ENCODE measurements at places on chromosomes 3 and 15.

GRCh38 chr3:106720510-106720909, 656.7 kb upstream of the CCDC54 start:
- DNase-seq, result no peak

GRCh38 chr3:31300456-31301443, 232.0 kb upstream of the STT3B start:
- DNase-seq, result no peak

- DNase-seq, result no peak
Measured at GRCh38 chr15:52407374-52407773, 111.8 kb upstream of the MYO5C start.

DNA sequence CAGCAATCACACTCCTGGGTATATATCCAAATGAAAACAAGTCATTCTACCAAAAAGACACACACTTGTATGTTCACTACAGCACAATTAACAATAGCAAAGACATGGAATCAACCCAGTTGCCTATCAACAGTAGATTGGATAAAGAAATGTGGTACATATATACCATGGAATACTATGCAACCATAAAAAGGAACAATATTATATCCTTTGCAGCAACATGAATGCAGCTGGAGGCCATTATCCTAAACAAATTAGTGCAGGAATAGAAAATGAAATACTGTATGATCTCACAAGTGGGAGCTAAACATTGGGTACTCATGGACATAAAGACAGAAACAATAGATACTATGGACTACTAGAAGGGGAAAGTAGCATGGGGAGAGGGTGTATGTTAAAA, 224.7 kb downstream of the CLSTN2 start:
- DNase-seq, result no peak

GRCh38 chr3:179943117-179943880, 93.4 kb downstream of the PEX5L start:
- no peak for DNase-seq

- no peak for DNase-seq
Measured at GRCh38 chr3:114308377-114308776, 14.5 kb downstream of the TIGIT start.

- DNase-seq, result no peak
Measured at GRCh38 chr3:46491089-46492070, 6.4 kb upstream of the RTP3 start.

- DNase-seq, result no peak
Measured at GRCh38 chr3:186360779-186361178, 1.3 kb downstream of the DGKG start.

DNA sequence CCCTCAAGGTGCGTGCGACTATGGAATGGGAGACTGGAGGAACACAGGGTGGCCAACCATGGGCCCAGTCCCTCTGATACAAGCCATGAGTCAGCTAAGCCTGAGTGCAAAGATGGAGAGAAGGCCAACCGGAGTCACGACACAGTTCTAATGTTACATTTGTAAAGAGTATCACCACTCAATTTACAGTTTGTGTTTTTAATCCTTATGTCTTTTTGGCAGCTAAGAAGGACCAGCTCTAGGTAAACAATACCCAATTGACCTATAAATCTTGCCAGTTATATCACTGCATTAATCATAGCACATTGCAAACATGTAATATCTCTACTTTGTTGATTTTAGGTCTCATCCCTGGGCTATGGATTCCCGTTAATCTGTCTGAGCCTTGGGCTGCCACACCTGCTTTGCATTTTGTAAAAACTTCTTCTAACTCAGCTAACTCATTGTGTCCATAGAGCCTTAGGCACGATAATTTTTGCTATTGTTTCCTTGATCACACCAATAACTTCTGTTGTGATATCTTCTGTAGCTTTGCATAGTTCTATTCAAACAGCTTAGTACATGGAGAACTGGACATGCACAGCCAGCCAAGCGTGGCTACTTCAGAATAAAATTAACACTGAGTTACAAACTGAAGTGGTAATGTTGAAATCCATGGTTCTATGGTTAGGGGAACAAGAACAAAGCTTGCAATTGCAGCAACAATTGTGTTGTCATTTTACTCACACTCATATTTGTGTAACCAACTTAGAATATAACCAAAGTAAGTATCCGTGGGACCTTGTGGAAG, 50.3 kb downstream of the LSM3 start:
- DNase-seq, result no peak

- peak; percentile 25 for DNase-seq
Measured at GRCh38 chr3:129650256-129650872, 43.9 kb upstream of the PLXND1 start.

- no peak for DNase-seq
Measured at GRCh38 chr3:7953449-7954014, 548.1 kb upstream of the LMCD1 start.

DNA sequence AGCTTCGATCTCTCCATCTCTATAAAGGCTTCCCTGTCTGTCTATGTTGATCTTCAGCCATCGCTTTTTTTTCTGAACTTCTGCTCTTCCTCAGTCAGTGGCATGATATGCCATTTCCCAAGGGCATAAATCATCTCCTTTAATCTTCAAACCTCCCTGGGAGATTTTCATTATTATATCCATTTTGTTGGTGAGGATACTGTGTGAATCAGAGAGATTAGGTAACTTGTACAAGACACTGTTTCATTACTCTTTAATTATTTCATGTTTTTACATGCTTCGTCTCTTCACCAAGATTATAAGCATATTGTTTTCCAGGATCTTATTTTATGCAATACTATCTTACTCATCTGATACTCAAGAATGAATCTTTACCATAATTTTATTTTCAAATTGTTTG, 124.8 kb upstream of the ATP11B start:
- no peak for DNase-seq

DNA sequence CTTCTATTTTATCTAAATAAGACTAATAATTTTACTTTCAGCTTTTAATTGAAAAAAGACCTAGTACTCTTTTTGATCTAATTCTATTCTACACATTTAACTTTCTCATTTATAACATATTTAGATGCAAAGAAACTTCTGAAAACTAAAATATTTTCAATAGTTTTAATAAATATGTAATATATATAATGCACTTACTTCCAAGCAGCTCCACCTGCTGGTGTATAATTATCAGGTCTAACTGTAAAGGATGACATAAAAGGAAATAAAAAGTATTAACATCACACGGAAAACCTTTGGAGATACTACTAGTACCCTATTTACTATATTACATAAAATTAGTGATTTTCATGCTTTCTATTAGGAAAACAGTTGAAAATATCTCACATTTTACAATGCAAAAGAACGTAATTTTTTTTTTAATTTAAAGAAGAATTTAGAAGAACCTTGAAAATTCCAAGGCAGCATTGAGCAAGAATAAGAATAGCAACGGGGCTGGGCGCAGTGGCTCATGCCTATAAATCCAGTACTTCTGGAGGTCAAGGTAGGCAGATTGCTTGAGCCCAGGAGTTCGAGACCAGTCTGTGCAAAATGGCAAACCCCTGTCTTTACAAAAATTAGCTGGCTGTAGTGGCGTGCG, 10.2 kb downstream of the PLSCR5 start:
- DNase-seq, result no peak

DNA sequence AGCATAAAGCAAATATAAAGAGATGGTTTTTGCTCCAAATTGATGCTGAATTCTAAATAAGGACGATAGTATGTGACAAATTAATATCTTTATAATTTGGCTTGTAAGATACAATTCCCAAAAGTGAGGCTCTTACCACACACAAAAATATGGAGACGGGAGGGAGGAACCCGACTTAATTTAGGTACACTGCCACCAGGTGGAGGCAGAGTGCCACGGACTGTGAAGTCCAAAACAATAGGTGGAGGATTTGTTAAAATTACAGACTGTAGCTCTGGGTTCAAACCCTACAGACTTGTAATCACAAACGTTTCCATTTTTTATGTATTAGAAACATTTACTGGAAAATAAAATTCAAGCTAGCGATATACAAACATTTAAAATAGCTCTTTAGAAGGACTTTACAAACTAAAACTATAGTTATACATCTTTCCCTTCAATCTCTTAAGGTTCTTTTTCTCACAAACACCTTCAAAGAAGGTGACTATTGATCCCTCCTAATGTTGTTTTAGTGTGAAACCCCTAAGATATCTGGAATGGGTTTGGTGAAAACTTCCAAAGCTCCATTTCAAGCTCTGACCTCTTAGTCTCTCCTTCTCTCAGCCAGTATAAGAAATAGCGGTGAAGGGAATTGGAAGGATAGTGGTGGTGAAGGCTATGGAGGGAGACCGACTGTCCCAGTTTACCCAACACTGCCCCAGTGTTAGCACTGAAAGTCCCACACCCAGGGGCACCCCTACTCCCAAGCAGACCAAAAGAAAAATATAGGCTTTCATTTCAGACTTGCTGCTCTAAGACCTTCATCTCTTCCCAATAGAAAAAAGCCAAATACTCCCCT, 89.7 kb downstream of the AQP9 start:
- DNase-seq, result peak; percentile 43

DNA sequence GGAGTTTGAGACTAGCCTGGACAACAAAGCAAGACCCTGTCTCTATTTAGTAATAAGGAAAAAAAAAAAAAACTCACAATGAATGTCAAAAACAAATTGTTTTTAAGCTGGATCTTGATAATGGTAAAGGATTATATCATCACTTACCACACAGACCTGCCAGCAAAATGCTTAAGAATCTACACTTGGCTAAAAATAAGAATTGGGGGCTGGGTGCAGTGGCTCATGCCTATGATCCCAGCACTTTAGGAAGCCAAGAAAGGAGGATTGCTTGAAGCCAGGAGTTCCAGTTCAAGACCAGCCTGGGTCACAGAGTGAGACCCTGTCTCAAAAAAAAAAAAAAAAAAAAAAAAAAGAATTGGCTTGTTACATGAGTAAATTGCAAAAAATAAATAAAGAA, 31.0 kb downstream of the ACAP2 start:
- DNase-seq, result no peak

DNA sequence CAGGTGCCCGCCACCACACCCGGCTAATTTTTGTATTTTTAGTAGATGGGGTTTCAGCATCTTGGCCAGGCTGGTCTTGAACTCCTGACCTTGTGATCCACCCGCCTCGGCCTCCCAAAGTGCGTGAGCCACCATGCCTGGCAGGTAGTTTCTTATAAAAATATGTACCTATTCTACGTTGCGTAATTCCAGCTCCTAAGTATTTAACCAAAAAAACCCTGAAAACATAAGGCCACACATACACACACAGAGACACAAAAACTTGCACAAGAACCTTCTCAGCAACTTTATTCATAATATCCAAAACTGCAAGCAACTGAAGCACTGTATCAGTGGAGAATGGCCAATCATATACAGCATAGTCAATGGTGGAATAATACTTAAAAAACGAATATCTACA, 5.3 kb downstream of the RNF168 start:
- no peak for DNase-seq

GRCh38 chr3:42764115-42764514, 8.9 kb downstream of the CCDC13 start:
- DNase-seq, result no peak

GRCh38 chr3:123720638-123721037, 135.8 kb upstream of the HACD2 start:
- no peak for DNase-seq

DNA sequence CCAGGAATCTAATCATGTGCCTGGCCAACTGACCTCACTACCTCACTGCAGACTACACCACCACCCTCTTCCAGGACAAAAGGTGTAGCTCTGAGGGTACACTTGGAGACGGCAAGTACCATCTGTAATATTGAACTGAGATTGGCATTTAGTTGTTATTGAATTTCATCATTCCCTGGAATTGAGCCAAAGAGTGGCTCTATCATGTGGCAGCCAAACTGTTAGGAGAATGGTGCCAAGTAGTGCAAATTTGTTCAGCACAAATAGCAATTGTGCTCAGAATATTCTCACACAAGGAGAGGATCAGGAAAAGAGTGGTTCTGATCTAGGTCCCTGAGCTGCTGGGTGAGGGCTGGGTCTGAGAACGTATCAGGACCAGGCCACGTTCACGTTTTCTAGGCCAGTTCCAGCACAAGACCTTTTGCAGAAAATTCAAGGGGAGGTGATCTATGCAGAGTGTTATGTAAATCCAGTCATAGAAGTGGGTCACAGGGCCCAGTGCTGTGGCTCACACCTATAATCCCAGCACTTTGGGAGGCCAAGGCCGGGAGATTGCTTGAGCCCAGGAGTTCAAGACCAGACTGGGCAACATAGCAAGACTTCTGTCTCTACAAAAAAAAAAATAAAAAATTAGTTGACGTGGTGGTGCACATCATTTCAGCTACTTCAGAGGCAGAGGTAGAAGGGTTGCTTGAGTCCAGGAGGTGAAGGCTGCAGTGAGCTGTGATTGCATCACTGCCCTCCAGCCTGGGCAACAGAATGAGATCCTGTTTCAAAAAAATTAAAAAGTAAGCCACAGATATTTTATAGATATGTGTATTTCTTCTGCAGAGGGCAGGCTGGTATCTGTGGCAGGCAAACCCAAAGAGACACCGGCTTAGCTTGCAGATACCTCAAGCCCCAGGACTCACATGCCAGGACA, 31.9 kb upstream of the CFAP161 start:
- DNase-seq, result no peak

DNA sequence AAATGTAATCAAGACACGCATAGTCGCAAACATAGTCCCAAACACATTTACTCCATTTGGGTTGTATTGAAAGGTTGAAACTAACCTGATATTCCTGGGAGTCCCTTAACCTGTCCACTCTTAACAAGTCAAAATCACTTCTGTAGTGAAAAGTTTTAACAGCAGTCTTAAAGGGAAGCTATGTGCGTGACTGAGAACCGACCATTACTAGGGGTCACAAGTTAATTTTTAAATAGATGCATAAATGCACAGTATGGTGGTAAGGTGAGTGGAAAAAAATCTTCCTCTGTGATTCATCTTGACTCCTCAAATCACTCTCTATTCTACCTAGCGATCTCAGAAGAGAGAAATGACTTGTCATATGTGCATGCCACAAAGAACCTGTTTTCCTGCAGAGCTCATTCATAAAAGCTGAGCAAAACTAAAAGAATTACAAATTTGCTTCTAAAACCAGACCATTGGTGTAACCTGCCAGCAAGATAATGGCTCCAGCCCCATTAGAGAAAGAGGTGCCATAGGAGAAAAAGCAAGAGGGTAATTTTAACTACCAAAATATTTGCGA, 4.8 kb downstream of the GPR15 start:
- no peak for DNase-seq

GRCh38 chr3:18237251-18238005, 187.7 kb downstream of the SATB1 start:
- no peak for DNase-seq

DNA sequence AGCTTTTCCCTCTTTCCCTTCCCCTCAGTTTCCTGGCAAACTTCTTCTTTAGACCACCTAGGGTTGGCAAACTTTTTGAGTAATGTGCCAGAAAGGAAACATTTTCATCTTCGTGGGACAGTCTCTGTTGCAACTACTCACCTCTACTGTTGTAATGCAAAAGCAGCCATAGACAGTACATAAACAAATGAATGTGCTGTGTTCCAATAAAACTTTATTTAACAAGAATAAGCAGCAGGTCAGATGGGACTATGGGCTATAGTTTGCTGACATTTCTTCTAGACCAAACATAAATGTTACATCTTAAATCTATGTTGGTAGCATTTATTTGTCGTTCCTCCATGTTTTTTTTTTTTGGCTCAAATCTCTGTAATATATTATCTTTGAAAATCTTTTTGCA, 552.4 kb downstream of the EDEM1 start:
- DNase-seq, result no peak

Measured in activated CD4-positive, alpha-beta T cell treated with anti-CD3 and anti-CD28 coated beads for 1 hour (primary cell).